ENCODE measurements at places on chromosomes 5 and 9.
A peak's percentile ranks its signal among the peaks of the same experiment; 100 is the strongest.

DNA sequence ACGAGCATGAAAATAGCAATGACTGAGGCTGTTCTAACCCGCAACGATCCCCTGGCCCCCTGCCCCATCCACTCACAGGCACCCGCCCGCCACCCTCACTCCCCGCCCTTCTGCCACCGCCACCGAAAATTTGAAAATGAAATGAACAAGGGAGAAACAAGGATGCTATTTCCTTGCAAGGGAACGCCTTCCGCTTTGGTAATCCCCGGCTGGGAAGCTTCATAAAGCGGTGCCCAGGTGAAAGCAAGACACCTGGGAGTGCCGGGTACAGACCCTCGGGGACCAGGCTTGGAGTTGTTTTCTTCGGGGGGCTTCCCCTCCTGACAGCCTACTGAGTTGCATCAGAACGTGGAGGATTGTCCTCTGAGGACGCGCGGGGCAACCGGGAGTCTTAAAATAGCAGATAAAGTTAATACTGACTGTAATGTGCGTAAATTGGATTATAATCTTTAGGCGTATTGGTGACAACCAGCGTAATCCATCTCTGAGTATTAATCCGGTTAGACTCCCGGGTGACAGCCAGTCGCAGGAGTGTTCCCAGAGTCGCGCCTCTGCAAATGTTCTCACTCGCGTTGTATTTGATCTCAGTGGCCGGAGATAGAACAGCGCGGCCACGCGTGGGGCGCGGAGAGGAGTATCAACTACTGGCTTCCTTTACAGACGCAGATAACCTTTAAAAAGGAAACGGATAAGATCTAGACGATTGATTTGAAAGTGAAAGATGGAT lies 885 bp upstream of the MLLT3 start:
- peak; percentile 37 for DNase-seq

GRCh38 chr9:80664327-80665210 lies 1024.8 kb downstream of the TLE1 start:
- DNase-seq: no peak

- no peak for DNase-seq
Observed at GRCh38 chr5:39148983-39149534, 70.3 kb downstream of the FYB1 start.

- no peak for DNase-seq
Observed at GRCh38 chr5:83430130-83431010, 41.2 kb upstream of the VCAN start.

GRCh38 chr5:151682240-151682639 lies 4.5 kb downstream of the SPARC start:
- no peak for DNase-seq

DNA sequence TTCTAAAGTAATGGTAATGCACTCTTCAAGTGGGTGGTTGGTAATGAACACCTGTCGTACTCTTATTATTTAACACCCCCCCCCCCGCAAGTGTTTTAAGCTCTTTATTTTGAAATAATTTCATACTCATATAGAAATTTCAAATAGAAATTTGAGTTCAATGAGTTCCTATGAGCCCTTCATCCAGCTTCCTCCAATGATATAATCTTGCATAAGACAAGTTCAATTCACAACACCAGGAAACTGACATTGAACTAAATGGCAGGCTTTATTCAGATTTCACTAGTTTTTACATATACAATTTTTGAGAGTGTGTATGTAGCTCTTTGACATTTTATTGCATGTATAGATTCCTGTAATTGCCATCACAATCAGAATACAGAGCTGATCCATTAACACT lies 30.9 kb upstream of the OSMR start:
- DNase-seq: no peak

- peak; percentile 8 for DNase-seq
Observed at GRCh38 chr9:113807173-113808061, 68.7 kb upstream of the ZNF618 start.

DNA sequence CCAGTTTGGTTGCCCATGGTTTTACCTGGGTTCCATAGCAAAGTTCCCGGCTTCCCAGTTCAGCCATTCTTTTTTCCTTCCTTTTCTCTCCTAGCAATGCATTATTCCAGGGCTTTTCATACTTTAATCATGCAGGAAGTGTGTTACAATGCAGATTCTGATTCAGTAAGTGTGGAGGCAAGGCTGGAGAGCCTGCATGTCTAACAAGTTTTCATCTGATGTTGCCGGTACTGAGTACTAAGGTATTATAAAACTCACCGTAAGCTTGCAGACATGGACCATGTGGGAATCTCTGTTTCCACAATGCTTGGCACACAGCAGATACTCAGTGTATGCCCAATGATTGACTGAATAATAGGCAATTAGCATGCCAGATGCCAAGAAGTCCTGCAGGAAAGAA lies 102.9 kb upstream of the SHB start:
- DNase-seq: no peak

- DNase-seq: no peak
Observed at GRCh38 chr9:136095070-136096058, at the start of gene NACC2. TSS of gene NACC2 (minus strand) at chr9:136095289. CDS start at chr9:136050521, 44,768 bp downstream.

DNA sequence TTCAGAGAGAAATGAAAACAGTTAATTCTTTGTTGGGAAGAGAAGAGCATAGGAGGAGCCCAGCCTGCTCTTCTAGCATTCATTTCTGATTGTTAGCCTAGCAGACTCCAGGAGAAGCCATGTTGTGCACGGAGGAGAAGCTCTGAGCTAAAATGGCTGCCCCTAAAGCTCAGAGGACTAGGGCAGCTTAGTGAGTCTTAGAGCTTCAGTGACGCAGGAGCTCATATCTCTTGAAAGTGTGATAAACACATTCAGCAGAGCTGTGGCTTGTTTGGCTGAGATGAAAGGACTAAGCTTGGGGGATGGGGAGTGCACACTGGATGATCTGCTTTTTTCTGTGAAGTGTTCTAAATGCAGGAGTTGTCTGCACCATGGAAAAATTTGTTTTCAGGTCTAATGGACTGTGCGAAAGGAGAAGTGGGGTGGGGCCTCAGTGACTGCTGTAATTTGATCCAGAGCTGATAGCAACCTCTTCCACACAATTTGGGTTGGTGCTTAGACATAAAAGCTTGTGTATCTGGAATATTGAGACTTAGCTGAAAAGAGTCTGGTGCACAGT lies 58.5 kb downstream of the ZNF462 start:
- DNase-seq: no peak

DNA sequence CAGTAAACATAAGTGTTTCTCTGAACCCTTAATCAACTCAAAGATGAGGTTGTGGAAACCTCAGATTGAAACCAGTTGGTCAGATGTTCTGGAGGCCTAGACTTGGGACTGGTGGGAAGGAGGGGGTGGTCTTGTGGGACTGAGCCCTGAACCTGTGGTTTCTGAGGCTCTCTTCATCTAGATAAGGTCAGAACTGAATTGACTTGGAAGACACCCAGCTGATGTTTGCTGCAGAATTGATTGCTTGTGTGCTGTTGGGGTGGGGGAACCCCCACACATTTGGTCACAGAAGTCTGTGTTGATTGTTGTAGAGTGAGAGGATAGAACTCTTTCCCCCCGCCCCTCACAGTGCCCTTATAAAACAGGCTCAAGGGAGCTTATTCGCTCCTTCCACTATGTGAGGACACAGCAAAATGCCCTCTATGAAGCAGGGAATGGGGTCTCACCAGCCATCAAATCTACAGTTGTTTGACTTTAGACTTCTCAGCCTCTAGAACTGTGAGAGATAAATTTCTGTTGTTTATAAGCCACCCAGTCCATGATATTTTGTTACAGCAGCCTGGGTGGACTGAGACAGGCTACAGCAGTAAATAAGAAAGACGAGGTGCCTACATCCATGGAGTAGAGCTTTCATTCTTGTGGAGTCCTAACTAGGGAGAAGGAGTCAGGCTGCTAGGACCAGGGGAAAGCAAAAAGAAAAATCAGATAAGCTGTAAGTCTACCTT lies 25.7 kb upstream of the UGCG start:
- no peak for DNase-seq

DNA sequence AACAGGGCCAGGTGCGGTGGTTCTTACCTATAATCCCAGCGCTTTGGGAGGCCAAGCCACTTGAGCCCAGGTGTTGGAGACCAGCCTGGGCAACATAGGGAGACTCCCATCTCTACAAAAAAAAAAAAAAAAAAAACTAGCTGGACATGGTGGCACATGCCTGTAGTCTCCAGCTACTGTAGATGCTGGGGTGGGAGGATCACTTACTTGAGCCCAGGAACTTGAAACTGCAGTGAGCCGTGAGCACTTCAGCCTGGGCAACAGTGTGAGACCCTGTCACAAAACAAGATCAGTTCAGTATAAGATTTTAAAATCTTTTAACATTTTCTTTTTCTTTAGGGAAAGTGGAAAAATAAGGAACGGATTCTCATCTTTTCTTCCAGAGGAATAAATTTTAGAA lies 2.5 kb downstream of the BRIX1 start:
- DNase-seq: no peak

- no peak for DNase-seq
Observed at GRCh38 chr9:34428325-34428958, 29.9 kb downstream of the FAM219A start.

- DNase-seq: no peak
Observed at GRCh38 chr9:120978987-120979386, 52.4 kb upstream of the TRAF1 start.

GRCh38 chr9:68619072-68619471 lies 78.4 kb upstream of the TMEM252 start:
- DNase-seq: no peak

DNA sequence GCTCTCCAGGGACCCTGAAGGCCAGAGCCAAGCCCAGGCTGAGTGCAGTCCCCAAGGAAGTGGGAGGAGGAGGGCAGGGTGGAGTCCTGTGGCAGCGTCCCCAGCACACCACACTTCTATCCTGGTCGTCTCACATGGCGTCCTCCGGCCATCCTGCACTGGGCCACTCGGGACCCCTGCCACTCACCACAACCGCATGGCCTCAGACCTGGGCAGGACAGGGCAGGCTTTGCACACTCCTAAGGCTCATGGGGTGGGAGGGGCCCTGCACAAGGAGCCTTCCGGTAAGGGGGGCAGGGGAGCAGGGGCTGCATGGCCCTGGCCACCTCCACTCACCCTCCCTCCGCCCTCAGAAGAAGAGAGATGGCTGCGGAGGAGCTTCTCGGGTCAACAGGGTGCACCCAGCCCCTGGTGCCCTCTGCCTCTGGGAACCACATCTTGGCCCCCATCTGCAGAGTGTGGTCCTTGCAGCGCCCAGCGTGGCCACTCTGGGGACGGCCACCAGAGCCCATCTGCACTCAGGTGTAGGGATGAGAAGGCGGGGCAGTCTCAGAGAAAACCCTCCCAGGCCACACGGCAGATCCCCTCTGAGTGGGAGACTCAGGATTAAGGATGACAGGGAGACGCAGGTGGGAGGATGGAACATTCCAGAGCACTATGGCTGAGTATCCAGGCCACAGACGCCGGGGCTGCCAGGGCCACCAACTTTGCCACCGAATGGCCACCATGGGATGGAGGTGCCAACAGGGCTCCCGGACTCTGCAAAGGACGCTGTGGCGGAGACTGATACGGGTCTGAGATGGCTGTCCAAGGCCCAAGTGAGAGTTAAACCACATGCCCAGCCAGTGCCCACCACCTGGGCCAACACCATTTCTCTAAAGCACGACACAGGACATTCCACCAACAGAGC lies 7.6 kb downstream of the TPPP start:
- no peak for DNase-seq

GRCh38 chr9:99606296-99606695 lies 215.4 kb upstream of the NR4A3 start:
- no peak for DNase-seq

- DNase-seq: no peak
Observed at GRCh38 chr5:110221036-110221435, 505.4 kb downstream of the TMEM232 start.

GRCh38 chr5:6700685-6701355 lies 12.4 kb upstream of the TENT4A start:
- no peak for DNase-seq

- DNase-seq: no peak
Observed at GRCh38 chr5:134177369-134178095, 782 bp upstream of the SKP1 start.

GRCh38 chr9:7226007-7226640 lies 468.4 kb downstream of the KDM4C start:
- DNase-seq: no peak

DNA sequence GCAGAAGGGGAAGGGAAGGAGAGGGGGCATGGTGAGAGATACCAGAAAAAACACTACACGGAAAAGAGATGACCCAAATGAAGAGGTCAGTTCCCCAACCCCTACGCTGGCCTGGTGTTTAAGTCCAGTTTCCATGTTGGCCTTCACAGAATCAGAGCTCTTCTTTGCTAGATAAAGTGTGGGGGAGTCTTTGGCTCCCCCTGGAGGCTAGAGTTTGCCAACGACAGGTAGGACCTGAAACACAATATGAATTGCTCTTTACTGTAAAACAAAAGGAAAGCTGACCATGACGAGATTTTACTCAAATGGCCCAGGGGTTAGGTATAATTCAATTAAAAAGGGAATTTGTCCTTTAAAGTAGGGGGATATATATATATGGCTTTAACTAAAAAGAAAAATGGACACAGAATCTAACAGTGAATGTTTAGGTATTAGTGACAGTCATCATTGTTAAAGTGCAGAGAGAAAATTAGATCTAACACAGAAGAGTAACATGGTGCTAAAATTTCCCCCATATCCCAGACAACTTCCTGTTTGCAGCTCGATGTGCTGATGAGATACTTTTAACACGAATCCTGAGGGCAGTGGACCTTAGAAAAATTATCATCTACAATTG lies 92.0 kb downstream of the SV2C start:
- peak; percentile 33 for DNase-seq

DNA sequence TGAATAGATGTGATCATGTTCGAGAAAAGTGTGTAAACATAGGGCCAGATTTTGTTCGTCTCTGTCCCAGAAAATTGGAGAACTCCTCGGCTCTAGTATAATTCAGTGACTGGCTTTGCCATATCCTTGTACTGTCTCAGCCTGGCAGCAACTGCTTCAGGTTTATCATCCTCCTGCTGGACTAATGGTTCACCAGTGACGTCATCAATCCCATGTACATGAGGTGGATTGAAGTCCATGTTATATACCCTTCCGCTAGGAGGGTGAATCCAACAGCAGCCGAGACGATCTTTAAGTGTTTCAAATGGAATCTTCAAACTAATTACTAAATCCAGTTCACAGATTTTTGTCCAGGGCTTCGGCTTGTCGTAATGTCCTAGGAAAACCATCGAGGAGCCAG lies 17.1 kb upstream of the PLPP1 start:
- DNase-seq: no peak

DNA sequence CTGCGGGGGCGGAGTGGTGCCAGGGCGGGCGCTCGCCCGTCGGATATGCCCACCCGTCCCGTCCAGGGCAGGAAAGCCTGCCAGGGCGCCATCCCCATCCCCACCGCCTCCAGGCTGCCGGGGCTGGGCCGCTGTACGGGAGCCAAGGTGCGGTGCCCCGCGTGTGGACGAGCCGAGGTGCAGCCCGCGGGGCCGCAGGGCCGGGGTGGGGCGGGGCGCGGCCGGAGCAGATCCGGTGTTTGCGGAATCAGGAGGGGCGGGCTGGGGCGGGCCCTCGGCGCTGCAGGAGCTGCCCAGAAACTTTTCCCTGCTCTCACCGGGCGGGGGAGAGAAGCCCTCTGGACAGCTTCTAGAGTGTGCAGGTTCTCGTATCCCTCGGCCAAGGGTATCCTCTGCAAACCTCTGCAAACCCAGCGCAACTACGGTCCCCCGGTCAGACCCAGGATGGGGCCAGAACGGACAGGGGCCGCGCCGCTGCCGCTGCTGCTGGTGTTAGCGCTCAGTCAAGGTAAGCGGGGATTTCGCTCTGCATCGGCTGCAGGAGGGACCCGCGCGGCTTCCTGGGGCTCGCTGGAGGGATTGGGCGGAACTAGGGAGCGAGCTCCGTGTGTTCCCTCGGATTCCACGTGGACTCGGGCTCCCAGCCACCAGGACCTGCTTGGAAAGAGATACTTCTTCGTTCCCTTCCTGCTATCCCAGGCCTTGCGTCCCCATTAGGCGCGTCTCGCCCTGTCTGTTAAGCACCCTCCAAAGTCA lies at the start of gene ITGA2:
Gene ITGA2 (plus strand): TSS at position 328 of the 756 bp plus-strand sequence. CDS start 117 bp downstream, at position 445.
- no peak for DNase-seq
